ENCODE measurements at places on chromosomes 1 and 21.

DNA sequence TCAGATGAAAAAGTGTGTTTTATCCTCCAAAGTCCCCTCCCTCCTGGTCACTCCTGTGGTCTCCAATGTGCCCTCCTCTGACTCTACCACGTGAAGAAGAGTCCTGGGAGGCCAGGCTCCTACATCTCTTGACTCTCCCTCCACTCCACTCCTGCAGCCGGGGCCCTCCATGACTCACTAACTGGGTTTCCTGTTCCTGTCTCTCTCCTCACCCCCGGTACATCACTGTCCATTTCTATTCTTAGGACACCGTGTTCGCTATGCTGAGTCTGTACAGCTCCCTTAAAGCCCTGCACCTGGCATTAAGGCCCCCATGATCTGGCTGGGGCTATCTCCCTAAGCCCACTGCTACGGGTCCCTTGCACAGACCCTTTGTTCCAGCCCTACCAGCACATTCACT, 93.4 kb downstream of the BCAR3 start:
- no peak overlapping the region for H3K27ac ChIP-seq
- peaks cover 20% of the 10 kb centered on the region for H3K4me1 ChIP-seq
- no peak overlapping the region for H3K4me3 ChIP-seq
- H3K27me3 ChIP-seq = no peaks in the 10 kb centered on the region

DNA sequence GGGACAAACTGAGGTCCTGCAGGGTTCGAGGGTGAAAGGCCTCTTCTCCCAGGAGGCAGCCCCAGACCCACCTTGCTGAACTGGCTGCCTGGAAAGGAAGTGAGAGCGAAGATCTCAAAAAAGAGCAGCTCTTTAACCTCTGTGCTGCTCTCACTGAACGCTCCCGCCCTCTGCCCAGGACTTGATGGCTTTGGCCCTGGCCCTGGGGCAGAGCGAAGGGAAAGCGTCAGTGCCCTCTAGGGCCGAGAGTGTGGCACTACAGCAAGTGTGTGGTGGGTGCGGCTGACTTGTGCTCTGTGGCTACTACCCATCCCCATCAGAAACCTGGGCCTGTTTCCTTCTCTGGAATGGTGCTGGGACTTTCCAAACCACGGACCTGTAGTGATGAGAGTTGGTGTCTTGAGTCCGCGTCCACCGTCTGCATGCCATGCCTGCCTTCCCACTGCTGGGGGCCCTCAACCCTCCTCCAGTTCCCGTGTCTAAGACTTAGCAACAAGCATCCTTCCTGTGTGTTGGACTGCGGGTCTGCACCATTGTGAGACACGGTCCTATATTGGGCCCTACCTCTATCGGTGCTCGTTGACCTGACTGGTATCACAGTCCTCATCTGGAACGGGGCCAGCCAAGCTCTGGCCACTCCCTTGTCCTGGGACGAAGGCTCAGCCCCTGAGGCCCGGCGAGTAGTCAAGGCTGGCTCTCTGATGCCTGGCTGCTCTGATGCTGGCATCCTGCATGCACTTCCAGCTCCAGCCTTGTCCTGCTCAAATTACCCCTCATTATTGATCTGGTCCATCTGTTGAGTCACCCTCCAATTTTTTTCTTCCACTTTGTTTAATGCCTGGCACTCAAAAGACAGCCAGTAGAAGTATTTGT, 180.3 kb downstream of the DISC1 start:
- no peaks in the 10 kb centered on the region for H3K4me1 ChIP-seq
- DNase-seq = peak; percentile 36
- no peak overlapping the region for H3K27ac ChIP-seq

GRCh38 chr1:3221112-3222041, 152.4 kb downstream of the PRDM16 start:
- DNase-seq = no peak
- no peaks in the 10 kb centered on the region for H3K36me3 ChIP-seq
- no peaks in the 10 kb centered on the region for H3K4me1 ChIP-seq

GRCh38 chr1:110341872-110342331, 2.7 kb downstream of the RBM15 start:
- peaks cover 74% of the 10 kb centered on the region for H3K4me1 ChIP-seq
- H3K36me3 ChIP-seq = peaks cover 68% of the 10 kb centered on the region
- H3K27me3 ChIP-seq = no peaks in the 10 kb centered on the region

Measured in activated CD4-positive, alpha-beta memory T cell treated with anti-CD3 and anti-CD28 coated beads, Interleukin-2, amount 10 ng/mL, durations not matched to agents 7 days and 5 days (primary cell).